ENCODE measurements at places on chromosomes 7 and 10. TPM values are rescaled to one million over a fixed set of nuclear protein-coding genes. Genes with fewer than 3 reads are reported as not detected.

DNA sequence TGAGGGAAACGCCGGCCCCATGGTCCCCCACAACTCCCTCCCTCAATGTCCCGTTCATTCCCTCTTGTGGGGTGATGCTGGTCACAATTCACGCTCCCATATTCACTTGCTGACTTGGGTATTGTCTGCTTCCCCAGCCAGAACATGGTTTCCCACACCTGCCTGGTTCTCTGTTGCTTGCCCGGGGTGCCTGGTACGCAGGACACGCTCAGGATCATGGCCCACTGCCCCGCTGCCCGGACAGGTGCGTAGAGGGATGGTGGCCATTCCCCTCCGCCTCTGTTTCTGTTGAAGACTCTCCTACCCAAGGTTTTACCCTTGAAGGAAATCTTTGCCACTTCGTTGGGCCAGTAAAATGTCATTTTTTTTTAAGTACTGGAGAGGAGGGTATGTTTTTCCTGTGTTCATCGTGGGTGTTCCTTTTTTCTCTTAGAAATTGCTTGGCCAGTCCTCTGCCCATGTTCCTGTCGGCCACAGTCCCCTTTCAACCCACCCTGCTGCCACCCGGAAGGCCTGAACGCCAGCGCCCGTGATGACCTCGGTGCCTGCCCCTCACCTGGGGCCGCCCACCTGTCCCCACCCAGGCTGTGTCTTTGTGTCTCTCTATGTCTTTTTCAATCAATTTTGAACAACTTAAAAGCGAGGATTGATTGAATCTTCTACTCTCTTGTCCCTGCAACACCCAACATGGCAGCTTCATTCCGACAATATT, 38.2 kb downstream of the FOXL3 start:
- no peak overlapping the region for H3K4me3 ChIP-seq
- H3K27ac ChIP-seq = no peak overlapping the region
- peaks cover 10% of the 10 kb centered on the region for H3K27me3 ChIP-seq
- no peaks in the 10 kb centered on the region for H3K36me3 ChIP-seq

Gene ACSL5
- total RNA-seq = 1.7 TPM

Gene CPA2
- total RNA-seq = 0.44 TPM

DNA sequence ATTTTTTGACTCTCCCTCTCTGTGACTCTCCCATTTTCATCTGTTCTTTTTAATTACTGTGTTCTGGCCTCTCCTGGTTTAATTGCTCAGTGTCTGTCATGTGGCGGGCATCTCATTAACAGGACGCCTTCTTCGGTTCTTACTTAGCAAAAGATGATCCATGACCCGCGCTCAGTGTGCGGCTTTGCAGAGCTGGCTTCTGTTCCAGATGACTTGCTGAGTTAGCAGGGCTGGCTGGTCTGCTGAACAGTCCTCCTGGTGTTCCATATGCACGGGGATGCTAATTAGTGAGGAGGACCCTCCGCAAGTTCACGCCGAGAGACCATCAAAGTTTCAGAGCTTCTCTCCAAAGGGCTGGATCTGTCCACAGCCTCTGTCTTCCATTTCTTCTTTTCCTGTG, 258.6 kb upstream of the MKI67 start:
- H3K4me1 ChIP-seq = peaks cover 3% of the 10 kb centered on the region
- H3K27me3 ChIP-seq = no peaks in the 10 kb centered on the region
- H3K27ac ChIP-seq = no peak overlapping the region
- no peaks in the 10 kb centered on the region for H3K36me3 ChIP-seq
- H3K4me3 ChIP-seq = no peak overlapping the region
- DNase-seq = no peak

- no peaks in the 10 kb centered on the region for H3K36me3 ChIP-seq
- no peak overlapping the region for H3K4me3 ChIP-seq
- no peak for DNase-seq
- H3K27me3 ChIP-seq = peaks cover 4% of the 10 kb centered on the region
- peaks cover 19% of the 10 kb centered on the region for H3K4me1 ChIP-seq
Observed at GRCh38 chr10:6083523-6084475, 5.0 kb upstream of the RBM17 start.

DNA sequence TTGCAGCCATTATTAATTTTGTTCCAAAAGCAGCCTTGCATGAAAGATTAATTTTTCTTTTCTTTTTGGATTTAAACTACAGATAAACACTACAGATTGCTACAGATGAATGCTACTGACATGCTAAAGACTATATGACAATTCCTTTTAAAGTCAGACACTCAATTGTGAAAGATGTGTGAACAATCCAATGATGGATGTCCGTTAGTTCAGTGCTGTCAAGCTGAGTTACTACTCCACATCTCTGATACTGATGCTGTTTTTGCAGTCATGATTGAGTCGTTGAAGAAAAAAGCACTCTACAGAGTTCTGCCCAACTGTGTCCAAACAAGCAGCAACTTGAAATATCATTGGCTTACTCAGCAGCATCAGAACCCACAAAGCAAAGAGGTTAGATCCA, 146.8 kb downstream of the OTUD1 start:
- no peak for DNase-seq
- H3K27me3 ChIP-seq = no peaks in the 10 kb centered on the region
- no peaks in the 10 kb centered on the region for H3K4me1 ChIP-seq
- no peak overlapping the region for H3K4me3 ChIP-seq
- H3K27ac ChIP-seq = no peak overlapping the region

- no peak overlapping the region for H3K4me3 ChIP-seq
- DNase-seq = no peak
- no peak overlapping the region for H3K27ac ChIP-seq
- no peaks in the 10 kb centered on the region for H3K4me1 ChIP-seq
Observed at GRCh38 chr7:71801976-71802375, 610.2 kb downstream of the CALN1 start.

Gene AASS
- 20.6 TPM for total RNA-seq

Gene DRGX
- not detected for total RNA-seq

DNA sequence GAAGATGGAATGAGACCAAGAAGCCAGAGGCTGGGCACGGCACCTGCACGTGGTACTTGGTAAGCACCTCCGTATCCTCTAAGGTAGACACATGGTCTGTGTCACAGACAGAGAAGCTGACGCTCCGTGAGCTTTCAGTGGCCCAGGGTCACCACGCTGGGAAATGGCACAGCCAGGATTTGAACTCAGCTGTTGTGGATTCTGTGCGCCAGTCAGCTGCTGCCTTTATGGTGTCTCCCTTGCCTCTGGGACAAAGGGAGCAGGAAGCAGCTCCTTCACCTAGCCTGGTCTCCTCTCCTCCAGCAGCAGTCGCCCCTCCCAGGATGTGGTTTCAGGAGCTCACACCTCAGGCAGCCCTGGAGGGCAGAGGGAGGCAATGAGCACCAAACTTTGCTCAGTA, 110.8 kb downstream of the ARHGAP22 start:
- no peaks in the 10 kb centered on the region for H3K36me3 ChIP-seq
- H3K4me1 ChIP-seq = peaks cover 10% of the 10 kb centered on the region
- no peak overlapping the region for H3K27ac ChIP-seq
- H3K27me3 ChIP-seq = no peaks in the 10 kb centered on the region
- DNase-seq = no peak
- H3K4me3 ChIP-seq = no peak overlapping the region

Measured in muscle of leg (tissue), 16 donors.